Bronchial smooth muscle cell (primary cell): ENCODE measurements at places on chromosomes 6 and 20. TPM values are rescaled to one million over a fixed set of nuclear protein-coding genes. Genes with fewer than 3 reads are reported as not detected.

Gene EFCAB8
- under 0.01 TPM in 1 of 2 replicates, not detected in the other for total RNA-seq

Gene CGAS
- 1.5 and 3.2 TPM in 2 replicates for total RNA-seq

Gene CRISP1
- total RNA-seq: not detected in 2 replicates

Gene NOTCH4
- total RNA-seq: 0.77 and 0.79 TPM in 2 replicates

Gene ZNF165
- total RNA-seq: 0.47 and 0.52 TPM in 2 replicates

Gene ZFP57
- 2.8 TPM in 1 of 2 replicates, not detected in the other for total RNA-seq

Gene SLC13A3
- total RNA-seq: 2.2 and 2.5 TPM in 2 replicates

Gene DLK2
- 0.26 and 0.63 TPM in 2 replicates for total RNA-seq

Gene EDN3
- total RNA-seq: not detected in 2 replicates

Gene CDSN
- total RNA-seq: not detected in 2 replicates

Gene KCNK5
- not detected in 2 replicates for total RNA-seq

Gene NXT1
- total RNA-seq: 10.4 and 14.3 TPM in 2 replicates

Gene KCNK15
- 0.09 and 0.47 TPM in 2 replicates for total RNA-seq

Gene TTPAL
- total RNA-seq: 5.5 and 7.7 TPM in 2 replicates

Gene ASIP
- total RNA-seq: not detected in 2 replicates

Gene MDFI
- total RNA-seq: 0.26 TPM in 1 of 2 replicates, not detected in the other

Gene PNLDC1
- 2.0 TPM in 1 of 2 replicates, not detected in the other for total RNA-seq

Gene IP6K3
- total RNA-seq: not detected in 2 replicates

Gene RGS17
- total RNA-seq: 7.5 and 15.1 TPM in 2 replicates

Gene PRKN
- total RNA-seq: 3.6 and 4.0 TPM in 2 replicates

Gene SERINC3
- 95.7 and 131 TPM in 2 replicates for total RNA-seq

Gene CCN2
- total RNA-seq: 15.5 and 145 TPM in 2 replicates

Gene TPX2
- 2.8 and 7.6 TPM in 2 replicates for total RNA-seq
